Ovary (tissue), 10 donors: ENCODE measurements at places on chromosomes 6 and 20. TPM values are rescaled to one million over a fixed set of nuclear protein-coding genes. Genes with fewer than 3 reads are reported as not detected.
A peak's percentile ranks its signal among the peaks of the same experiment; 100 is the strongest.

UCKL1 gene
- 6.6 TPM for polyA plus RNA-seq

GRCh38 chr20:23205211-23205610, 119.1 kb upstream of the CD93 start:
- no peak overlapping the region for H3K4me3 ChIP-seq
- no peaks in the 10 kb centered on the region for H3K4me1 ChIP-seq
- no peaks in the 10 kb centered on the region for H3K27me3 ChIP-seq
- no peak overlapping the region for H3K27ac ChIP-seq

HLA-DRA gene
- 1,131 TPM for polyA plus RNA-seq

GRCh38 chr6:52576054-52576391, 837 bp downstream of the TRAM2 start:
- H3K36me3 ChIP-seq = no peaks in the 10 kb centered on the region
- peaks cover 11% of the 10 kb centered on the region for H3K4me1 ChIP-seq
- no peak for DNase-seq
- no peaks in the 10 kb centered on the region for H3K27me3 ChIP-seq

DNA sequence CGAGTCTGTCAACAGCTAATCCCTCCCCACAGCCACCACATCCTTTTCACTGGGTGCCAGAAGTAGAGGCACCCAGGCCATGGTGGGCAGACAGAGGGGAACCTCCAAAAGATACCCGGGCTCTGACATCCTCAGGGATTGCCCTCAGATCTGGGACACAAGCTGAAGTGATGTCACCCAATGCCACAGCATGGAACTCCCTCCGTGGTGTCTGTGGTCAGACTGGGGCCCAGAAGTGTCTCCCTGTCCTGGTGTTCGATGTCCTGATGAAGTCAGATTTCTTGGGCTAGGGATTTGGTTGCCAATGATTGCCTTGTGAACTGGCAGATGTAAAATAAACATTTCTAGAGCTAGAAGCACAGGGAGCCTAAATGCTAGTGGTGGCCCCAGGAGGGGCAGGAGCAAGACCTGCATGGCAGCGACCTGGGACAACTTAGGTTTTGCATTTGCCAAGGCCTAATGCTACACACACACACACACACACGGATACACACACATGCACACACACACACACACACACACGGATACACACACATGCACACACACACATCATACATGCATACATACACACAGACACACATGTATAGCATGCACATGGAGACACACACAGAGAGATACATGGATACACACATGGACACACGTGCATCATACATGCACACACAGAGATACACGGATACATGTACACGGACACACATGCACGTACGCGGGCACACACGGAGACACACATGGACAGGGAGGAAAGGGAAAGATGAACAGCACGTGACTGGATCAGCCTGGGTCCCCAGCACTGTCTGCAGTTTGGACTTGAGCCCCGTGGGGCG, 221.0 kb downstream of the NFATC2 start:
- H3K4me1 ChIP-seq = no peaks in the 10 kb centered on the region
- no peaks in the 10 kb centered on the region for H3K36me3 ChIP-seq
- H3K27me3 ChIP-seq = no peaks in the 10 kb centered on the region
- no peak for DNase-seq
- H3K27ac ChIP-seq = no peak overlapping the region
- no peak overlapping the region for H3K4me3 ChIP-seq

DNA sequence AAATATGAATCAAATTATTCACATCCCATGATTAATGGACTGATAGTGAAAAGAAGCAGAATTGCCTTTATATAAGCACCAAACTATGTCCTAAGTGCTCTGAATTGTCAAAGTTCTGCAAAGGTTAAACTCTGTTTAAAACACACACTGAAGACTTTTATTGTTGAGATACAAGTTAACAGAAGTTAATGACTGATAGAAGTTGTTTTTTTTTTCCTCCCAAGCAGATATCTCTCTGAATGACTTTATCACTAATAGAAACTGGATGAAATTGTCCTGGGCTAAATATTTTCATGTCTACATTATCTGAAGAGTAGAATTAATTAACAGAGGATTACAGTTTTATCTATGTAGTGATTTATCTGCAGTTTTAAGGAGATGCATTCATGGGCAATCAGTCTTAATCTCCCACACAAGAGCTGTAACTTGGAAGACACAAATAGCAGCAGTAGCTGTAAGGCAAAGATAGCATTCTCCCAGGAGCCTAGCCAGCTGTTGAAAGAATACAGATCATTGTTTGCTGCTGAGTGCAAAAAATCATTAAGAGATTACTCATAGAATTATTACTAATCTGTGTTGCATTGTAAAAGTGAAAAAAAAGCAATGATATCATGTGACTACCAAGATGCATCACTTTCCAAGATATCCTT, 49.9 kb downstream of the BMP5 start:
- no peak overlapping the region for H3K4me3 ChIP-seq
- DNase-seq = no peak
- no peaks in the 10 kb centered on the region for H3K36me3 ChIP-seq
- H3K4me1 ChIP-seq = no peaks in the 10 kb centered on the region
- no peak overlapping the region for H3K27ac ChIP-seq

DNA sequence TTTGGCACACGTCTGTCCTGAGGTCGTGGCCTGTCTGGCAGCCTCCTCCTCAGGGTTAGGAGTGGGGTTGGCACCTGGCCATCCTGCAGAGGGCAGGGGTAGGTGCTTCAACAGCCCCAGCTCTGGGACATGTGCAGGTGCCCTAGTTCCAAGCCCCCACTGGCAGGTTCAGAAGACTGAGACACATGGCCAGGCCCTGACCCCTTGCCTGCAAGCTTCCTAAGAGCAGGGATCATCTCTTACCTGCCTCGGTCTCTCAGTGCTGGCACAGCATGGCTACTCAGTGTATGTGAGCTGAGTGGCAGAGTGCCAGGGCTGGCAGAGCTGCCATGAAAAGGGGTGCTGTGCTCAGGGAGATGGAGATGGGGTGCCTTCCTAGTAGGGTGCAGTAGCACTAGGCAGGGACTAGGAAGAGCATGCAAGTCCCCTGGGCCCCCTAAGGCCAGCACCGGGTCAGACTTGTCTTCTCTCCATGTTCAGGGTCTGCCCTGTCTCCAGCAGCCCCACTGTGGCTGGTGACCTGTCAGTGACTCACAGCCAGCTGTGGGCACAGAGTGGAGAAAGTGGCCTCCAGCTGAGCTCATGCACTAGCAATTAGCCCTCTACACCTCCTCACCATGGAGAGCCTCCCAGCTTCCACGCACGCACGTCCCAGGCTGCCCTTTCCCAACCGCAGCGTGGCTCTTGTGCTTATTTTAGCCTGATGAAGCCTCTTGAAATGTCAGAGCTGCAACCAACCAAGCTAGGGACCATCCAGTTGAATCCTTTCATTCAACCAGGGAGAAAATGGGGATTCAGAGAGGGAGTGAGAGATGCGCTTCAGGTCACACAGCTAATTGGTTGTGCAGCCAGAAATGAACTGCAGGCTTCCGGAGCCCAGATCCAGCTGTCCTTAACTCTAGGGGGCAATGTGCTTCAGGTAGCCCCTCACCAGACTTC, 116.6 kb downstream of the MRPL14 start:
- no peaks in the 10 kb centered on the region for H3K4me1 ChIP-seq
- H3K4me3 ChIP-seq = no peak overlapping the region
- no peak overlapping the region for H3K27ac ChIP-seq
- no peaks in the 10 kb centered on the region for H3K36me3 ChIP-seq
- DNase-seq = no peak
- no peaks in the 10 kb centered on the region for H3K27me3 ChIP-seq

- H3K27me3 ChIP-seq = no peaks in the 10 kb centered on the region
- DNase-seq = no peak
- no peak overlapping the region for H3K4me3 ChIP-seq
These were observed 81.8 kb downstream of the SMLR1 start for GRCh38 chr6:130908958-130909357.

DNA sequence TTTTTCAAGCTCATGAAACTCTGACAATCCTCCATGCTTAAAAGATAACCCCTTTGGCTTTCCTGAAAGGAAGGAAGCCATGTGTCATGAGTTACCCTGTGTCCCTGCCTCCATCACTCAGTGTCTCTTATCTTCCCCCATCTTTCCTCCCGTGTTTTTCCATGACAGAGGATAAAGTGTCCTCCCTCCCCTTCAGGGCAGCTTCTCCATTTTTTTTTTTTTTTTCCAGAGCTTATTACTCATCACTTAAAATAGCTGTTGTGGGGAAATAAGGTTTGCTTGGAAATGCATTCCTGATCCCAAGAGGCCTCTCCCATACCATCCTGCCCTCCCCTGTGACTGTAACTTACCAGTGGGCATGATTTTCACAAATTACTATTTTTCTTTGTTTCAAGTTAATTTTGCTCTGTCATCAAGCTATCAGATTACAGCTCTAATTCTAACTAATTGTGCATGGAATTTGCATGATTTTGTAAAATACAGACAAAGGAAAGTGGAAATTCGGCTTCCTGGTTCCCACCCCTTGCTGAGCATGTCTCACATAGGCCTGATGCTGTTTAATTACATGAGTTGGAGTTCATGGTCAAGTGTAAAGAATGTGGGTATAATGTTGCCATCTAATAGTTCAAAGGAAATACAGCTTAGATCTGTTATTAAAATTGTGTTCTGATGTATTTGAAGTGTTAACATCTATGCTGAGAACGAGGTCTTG, 614.5 kb upstream of the FLRT3 start:
- peaks cover 4% of the 10 kb centered on the region for H3K4me1 ChIP-seq
- H3K36me3 ChIP-seq = no peaks in the 10 kb centered on the region
- H3K27ac ChIP-seq = no peak overlapping the region

DNA sequence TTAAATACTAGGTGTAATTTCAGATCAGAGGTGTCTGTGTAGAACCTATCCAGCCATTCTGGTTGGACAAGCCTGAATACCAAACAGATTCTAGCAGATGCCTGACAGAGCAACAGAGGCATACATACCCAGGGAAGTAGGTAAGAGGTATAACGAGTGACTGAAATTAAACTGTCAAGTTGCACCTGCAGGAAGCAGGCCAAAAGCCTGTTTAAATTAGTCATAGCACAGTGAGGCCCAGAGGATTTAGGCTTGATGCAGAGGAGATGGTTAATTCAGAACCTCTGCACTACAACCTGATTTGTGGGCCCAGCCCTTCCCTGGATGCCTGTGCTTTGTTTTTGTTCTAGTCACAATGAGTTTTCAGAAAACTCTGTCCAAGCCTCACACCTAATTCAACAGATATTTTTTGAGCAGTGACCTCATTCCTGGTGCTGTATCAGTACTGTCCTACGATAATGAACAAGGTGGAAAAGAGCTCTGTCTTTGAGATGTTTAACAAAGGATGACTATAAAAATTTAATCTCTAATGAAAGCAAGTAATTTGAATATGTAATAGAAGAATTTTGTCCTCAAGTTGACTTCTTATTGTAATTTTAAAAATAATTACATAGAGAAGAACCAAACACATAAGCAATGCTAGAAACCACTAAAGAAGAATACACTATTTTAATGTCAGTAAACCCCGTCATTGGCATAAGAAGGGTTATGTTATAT, 31.7 kb downstream of the C6orf58 start:
- no peak for DNase-seq
- H3K36me3 ChIP-seq = no peaks in the 10 kb centered on the region
- peaks cover 3% of the 10 kb centered on the region for H3K27me3 ChIP-seq
- no peaks in the 10 kb centered on the region for H3K4me1 ChIP-seq
- no peak overlapping the region for H3K27ac ChIP-seq

DNA sequence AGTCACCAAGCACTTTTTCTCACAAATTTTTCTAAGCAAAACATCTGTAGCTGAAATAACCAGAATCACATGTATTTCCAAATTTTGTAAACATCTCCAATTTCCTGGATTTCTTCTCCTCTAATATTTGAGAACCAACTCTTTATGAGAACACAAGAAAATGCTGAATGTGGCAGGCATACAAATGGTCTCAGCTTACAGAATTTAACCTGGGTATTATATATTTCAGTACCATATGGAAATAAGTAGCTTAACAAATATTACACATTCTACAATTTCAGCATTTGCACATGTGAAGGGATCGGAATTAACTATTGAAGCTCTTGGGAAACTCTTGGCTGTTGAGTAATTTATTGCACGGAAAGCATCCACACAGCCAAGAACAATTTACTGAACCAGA, 92.5 kb downstream of the TBXT start:
- no peak for DNase-seq
- H3K27ac ChIP-seq = no peak overlapping the region
- no peaks in the 10 kb centered on the region for H3K36me3 ChIP-seq
- no peaks in the 10 kb centered on the region for H3K27me3 ChIP-seq

SIGLEC1 gene
- 3.3 TPM for polyA plus RNA-seq

DNA sequence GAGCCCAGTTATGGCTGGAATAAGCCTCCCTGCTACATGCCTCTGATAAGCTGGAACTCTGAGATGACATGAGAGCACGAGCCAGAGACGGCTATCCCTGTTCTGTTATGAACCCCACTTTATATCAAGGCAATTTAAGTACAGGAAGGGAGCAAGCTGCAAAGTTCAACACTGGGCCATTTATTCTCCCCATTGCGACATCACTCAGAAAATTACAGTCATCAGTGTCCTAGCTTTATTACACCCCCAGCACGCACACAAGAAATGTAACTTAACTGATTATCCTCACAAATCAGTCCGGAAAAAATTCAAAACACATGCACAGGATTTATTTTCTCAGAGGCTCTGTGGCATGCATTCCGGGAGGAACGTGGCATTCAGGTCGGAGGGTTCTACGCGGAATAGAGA, 125.3 kb upstream of the SLC2A12 start:
- peak overlapping the region; percentile 97 for H3K27ac ChIP-seq

DNA sequence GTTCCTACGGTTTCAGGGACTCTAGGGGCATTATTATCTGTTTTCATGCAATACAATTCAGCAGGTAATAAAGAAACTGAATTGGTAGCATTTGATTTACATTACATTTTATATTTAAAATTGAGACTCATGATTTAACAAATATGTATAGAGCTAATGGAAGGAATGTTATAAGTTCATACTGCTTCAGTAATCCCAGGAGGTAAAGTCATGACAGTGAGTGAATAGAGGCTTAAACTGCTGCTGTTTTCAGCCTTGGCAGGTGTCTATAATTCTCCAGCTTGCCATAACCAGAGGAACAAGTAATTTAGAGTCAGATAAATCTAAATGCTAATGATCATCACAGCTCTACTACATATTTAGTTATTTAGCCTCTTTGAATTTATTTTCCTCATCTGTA, 360.8 kb upstream of the MANEA start:
- H3K27me3 ChIP-seq = no peaks in the 10 kb centered on the region
- no peak for DNase-seq
- no peaks in the 10 kb centered on the region for H3K4me1 ChIP-seq
- no peak overlapping the region for H3K27ac ChIP-seq
- H3K4me3 ChIP-seq = no peak overlapping the region

RALGAPB gene
- polyA plus RNA-seq = 10.4 TPM

- H3K27ac ChIP-seq = no peak overlapping the region
- H3K4me1 ChIP-seq = peaks cover 13% of the 10 kb centered on the region
- H3K36me3 ChIP-seq = no peaks in the 10 kb centered on the region
- no peak overlapping the region for H3K4me3 ChIP-seq
- DNase-seq = no peak
- H3K27me3 ChIP-seq = no peaks in the 10 kb centered on the region
These were observed 98.1 kb downstream of the HIVEP2 start for GRCh38 chr6:142846883-142847287.
